Right renal cortex interstitium (tissue), 3 donors: ENCODE measurements at places on chromosomes 16 and 17. TPM values are rescaled to one million over a fixed set of nuclear protein-coding genes. Genes with fewer than 3 reads are reported as not detected.

LITAF gene
- 115 TPM for polyA plus RNA-seq

FBXL16 gene
- polyA plus RNA-seq = 1.1 TPM

VASN gene
- polyA plus RNA-seq = 32.9 TPM

GRCh38 chr16:23071196-23072083 is 77.8 kb downstream of the USP31 start:
- DNase-seq = no peak

DNA sequence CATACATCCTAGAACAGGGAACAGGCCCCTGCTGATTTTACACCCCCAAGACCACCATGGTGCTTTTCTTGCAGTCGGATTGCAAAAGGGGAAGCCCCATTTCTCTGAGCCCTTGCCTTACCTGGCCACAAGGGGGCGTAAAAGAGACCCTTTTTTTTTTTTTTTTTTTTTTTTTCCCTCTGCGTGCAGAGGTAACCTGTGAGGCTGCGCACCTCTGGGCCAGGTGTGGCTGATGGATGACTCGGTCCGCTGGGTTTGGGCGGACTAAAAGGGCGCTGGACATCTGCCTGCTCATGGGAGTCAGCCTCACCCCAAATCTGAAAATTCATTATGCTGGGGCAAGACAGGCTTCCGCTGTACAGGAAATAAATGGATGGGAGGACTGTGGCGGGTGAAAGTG is 281.0 kb downstream of the CBLN1 start:
- no peak for DNase-seq

GRCh38 chr17:83125515-83126274 is 46.3 kb downstream of the METRNL start:
- no peak for DNase-seq

DNA sequence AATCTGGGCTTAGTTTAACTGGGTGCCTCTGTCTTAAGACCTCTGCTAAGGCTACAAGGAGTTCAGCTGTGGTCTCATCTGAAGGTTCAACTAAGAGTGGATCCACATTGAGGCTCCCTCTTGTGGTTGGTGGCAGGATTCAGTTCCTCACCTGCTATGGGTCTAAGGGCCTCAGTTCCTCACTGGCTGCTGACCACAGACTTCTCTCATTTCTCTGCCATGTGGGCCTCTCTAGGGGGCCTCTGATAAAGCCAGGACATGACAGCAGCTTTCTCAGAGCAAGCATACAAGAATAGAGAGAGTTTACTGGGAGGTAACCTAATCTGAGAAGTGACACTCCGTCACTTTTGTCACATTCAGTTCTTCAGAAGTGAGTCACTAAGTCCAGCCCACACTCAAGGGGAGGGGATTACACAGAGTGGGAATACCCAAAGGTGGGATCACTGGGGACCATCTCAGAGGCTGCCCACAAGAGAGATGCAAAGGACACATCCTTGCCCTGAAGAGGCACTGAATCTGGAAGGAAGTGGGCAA is 19.2 kb upstream of the ABAT start:
- no peak for DNase-seq

DNA sequence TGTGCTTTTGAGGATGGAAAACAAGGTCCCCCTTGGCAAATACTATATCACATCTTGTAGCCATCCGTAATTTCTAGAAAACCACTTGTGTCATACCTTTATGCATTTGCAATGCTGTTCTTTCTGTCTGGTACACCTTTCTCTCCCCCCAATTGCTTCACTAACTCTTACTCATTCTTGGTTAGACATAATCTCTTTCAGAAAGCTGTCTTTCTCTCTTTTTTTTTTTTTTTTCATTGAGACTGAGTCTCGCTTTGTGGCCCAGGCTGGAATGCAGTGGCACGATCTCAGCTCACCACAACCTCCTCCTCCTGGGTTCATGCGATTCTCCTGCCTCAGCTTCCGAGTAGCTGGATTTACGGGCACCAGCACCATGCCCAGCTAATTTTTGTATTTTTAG is 94.9 kb upstream of the C17orf78 start:
- no peak for DNase-seq

DNA sequence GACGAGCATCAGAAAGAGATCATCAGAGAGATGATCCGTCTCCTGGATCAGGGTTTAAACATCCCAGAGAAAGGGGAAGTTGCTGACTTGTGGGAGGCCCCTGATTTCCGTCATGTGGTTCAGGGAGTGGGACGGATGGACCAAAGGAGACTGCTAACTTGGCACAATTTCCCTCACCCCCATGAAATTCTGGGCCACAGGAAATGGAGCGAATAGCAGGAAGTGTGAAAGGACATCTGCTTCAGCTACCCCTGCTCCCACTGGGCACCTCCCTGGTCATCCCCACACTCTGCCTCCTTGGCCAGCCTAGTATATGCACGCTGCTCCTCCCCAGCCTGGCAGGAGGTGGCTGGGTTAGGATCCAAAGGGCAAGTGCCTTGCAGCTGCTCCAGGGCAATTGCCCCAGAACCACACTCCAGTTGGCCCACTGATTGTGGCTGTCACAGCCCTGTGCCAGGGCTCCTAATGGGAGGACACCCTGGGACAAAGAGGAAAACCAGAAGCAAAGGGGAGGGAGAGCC is 1.3 kb downstream of the ARRB2 start:
- DNase-seq = no peak

GRCh38 chr17:10042589-10043244 is 137.6 kb upstream of the RCVRN start:
- no peak for DNase-seq

DNA sequence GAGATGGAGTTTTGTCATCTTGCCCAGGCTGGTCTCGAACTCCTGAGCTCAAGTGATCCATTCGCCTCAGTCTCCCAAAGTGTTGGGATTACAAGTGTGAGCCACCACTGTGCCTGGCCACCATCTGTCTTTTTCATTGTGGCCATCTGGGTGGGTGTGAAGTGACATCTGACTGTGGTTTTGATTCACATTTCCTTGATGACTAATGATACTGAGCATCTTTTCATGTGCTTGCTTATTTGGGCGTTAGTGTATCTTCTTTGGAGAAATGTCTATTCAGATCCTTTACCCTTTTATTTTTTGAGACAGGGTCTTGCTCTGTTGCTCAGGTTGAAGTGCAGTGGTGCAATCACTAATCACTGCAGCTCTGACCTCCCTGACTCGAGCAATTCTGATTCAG is 53.9 kb upstream of the ERN1 start:
- no peak for DNase-seq

DNA sequence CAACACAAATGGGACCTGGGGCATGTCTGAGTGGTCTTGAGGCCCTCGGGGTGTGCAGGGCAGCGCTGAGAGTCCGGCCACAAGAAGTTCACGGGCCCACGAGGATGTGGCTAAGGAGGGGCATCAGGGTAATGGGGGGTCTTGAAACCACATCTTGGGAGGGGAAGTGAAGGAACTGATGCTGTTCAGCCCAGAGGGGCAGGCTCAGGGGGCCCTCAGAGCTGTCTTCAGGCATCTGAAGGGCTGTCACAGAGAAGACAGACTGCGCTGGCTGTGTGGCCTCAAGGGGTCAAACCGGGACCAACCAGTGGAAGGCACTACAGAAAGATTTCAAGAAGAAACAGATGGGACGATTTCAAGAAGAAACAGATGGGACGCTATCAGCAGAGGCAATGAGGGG is 45.1 kb downstream of the ZNF423 start:
- no peak for DNase-seq
